ENCODE measurements at places on chromosomes 4 and X.

GRCh38 chr4:75904076-75904475 is 1.8 kb upstream of the PPEF2 start:
- no peak for DNase-seq

- DNase-seq: no peak
Measured at GRCh38 chr4:172202480-172203076, 389.4 kb downstream of the GALNTL6 start.

- DNase-seq: no peak
Measured at GRCh38 chr4:26031704-26032103, 117.7 kb downstream of the SMIM20 start.

DNA sequence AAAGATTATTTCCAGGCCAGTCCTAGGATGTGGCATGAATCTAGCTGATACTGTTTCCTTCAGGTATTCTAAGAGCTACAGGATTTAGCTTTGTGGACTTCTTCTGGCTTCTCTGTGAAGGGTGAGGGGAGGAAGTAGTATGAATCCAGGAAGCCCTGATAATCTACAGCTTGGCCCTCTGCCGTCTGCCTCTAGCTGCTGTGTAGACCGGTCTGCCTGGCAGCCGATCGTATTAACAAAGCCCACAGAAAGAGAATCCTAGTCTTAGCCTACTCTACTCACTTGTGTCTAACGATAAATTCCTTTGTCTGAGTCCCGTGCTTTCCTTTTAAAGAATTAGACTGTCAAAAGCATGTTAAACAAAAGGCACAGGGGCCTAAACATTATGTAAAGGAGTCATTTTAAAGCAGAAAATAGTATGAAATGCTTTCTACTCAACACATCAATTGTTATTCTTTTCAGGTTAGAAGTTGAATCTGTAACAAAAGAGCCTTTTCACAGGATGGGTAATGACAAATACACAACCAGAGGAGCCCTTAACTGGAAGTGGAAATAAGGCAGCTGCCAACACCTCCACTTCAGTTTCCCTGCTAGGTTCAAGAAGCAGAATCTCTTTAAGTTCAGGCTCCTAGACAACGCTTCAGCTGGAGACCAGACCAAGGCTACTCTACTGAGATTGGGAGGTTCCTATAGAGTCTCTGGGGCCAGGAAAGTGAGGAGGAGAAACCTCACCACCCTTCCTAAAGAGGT is 48.9 kb upstream of the UCP1 start:
- DNase-seq: no peak

- no peak for DNase-seq
Measured at GRCh38 chr4:82528074-82528473, 33.7 kb downstream of the TMEM150C start.

DNA sequence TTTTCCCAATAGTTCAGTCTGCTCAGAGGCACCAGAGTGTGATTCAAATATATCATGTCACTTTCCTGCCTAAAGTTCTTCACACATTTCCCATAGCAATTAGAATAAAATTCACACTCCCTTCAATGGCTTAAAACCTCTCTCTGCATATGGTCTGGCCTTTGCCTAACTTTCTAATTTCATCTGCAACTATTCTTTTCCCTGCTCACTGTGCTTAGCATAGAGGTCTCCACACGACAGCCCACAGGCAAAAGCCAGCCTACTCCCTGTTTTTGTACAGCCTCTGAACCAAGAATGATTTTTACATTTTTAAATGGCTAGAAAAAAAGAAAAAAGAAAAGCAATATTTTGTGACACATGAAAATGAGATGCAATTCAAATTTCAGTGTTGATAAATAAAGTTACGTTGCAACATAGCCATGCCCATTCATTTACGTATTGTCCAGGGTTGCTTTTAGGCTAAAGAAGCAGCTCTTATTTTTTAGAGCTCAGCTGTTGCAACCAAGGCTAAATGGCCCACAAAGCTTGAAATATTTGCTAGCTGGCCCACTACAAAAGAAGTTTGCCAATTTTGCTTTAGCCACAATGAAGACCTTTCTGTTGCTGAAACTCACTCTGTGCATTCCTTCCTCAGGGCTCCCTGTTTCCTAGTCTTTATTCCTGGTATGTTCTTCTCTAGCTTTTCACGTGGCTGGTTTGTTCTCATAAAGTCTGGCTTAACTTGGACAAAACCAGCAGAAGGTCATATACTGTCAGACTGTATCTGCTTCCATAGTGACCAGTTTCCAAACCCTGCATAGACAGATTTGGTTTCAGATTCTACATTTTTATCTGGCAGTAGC is 26.6 kb upstream of the IRF2 start:
- DNase-seq: no peak

GRCh38 chrX:148913971-148914370 is 413.6 kb downstream of the AFF2 start:
- DNase-seq: no peak

- DNase-seq: no peak
Measured at GRCh38 chrX:100263650-100264049, 146.4 kb downstream of the PCDH19 start.
